Psoas muscle (tissue), 8 donors: ENCODE measurements at places on chromosomes 13 and 19.

GRCh38 chr13:93476175-93476574 is 249.6 kb downstream of the GPC6 start:
- no peak overlapping the region for H3K27ac ChIP-seq
- H3K27me3 ChIP-seq = no peaks in the 10 kb centered on the region
- H3K36me3 ChIP-seq = no peaks in the 10 kb centered on the region
- H3K4me1 ChIP-seq = no peaks in the 10 kb centered on the region
- no peak overlapping the region for H3K4me3 ChIP-seq

DNA sequence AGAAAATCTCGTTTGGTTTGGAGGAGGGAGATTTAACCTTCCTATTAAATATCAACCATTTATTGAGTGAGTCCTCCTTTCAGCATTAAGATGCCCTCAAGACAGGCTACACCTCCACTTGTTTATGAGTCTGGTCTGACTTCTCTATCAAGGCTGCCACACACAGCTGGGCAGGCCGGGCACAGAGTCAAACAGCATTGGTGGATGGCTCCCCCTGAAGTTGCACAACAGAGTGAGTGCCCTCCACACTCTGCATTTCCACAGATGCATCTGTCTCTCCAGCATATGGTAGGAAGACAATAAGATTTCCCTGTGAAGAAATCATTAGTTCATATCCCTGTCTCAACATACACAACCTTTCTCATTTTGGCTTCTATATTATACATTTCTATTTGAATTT is 31.4 kb downstream of the PHF11 start:
- no peak overlapping the region for H3K27ac ChIP-seq
- H3K4me3 ChIP-seq = no peak overlapping the region
- H3K27me3 ChIP-seq = no peaks in the 10 kb centered on the region
- H3K36me3 ChIP-seq = no peaks in the 10 kb centered on the region

GRCh38 chr13:106527826-106528225 is 7.6 kb downstream of the EFNB2 start:
- no peak overlapping the region for H3K4me3 ChIP-seq
- no peaks in the 10 kb centered on the region for H3K36me3 ChIP-seq

GRCh38 chr19:57314146-57314545 is 6.1 kb upstream of the ZNF543 start:
- H3K4me1 ChIP-seq = no peaks in the 10 kb centered on the region
- no peak for DNase-seq
- no peaks in the 10 kb centered on the region for H3K36me3 ChIP-seq

DNA sequence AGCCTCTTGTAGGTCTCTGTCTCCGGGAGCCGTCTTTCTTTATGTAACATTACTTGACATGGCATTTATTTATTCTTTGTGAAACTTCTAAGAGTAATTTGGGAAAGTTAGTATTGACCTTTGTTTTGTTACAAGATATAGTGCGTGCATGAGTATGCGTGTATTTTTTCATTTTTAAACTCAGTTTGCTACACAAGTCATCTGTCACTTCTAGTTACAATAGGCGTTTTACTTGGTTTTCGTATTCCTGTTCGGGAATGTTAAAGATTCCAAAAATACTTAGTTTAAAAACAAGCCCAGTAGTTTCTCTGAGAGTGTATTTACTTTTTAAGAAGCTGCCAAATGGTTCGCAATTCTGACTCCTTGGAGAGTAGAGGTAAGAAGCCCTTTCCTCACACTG is 3.2 kb downstream of the PDS5B start:
- DNase-seq = no peak
- H3K4me3 ChIP-seq = peak overlapping the region; percentile 89
- no peaks in the 10 kb centered on the region for H3K27me3 ChIP-seq
- H3K36me3 ChIP-seq = no peaks in the 10 kb centered on the region

GRCh38 chr13:38334845-38335244 is 14.8 kb upstream of the UFM1 start:
- H3K27me3 ChIP-seq = no peaks in the 10 kb centered on the region
- no peak for DNase-seq
- H3K4me1 ChIP-seq = no peaks in the 10 kb centered on the region
- no peak overlapping the region for H3K4me3 ChIP-seq

DNA sequence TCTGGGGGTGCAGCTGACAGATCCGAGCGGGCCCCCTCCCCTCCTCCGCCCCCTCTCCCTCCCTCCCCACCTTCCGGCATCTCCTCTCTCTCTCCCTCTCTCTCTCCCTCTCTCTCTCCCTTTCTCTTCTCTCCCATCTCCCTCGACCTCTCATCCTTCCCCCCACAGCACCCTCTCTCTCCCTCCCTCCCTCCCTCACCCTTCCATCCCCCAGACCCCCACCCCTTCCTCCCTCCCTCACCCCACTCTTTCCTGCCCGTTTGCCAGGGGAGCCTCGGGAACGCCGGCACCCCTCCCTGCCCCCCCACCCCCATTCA is 666 bp downstream of the CELF5 start:
- no peak overlapping the region for H3K4me3 ChIP-seq
- H3K27me3 ChIP-seq = peaks cover 60% of the 10 kb centered on the region
- no peaks in the 10 kb centered on the region for H3K36me3 ChIP-seq
- no peak for DNase-seq
- H3K27ac ChIP-seq = no peak overlapping the region

- H3K4me1 ChIP-seq = peaks cover 21% of the 10 kb centered on the region
- H3K27me3 ChIP-seq = no peaks in the 10 kb centered on the region
- peak; percentile 64 for DNase-seq
- no peak overlapping the region for H3K27ac ChIP-seq
- peaks cover 16% of the 10 kb centered on the region for H3K36me3 ChIP-seq
Observed at GRCh38 chr19:35141837-35142605, 1.0 kb upstream of the FXYD7 start.
